HEK293T (cell line): ENCODE measurements at places on chromosomes 7 and 10.

DNA sequence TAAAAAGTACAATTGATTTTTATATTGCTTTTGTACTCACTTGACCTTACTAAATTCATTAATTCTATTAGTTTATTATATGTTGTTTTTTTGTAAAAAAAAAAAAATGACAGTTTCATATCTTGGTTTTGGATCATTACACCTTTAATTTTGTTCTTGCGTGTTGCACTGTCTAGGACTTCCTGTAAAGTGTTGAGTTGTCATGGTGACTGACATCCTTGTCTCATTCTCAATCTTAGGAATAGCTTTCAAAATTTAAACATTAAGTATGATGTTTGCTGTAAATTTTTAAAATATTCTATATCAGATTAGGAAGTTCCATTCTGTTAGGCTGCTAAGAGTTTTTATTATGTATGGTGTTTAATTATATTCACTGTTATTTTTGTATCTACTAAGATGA, 139.1 kb downstream of the ARHGAP12 start:
- DNase-seq = no peak

- DNase-seq = peak; percentile 90
Measured at GRCh38 chr10:132448248-132448731, 51.3 kb downstream of the PWWP2B start.

DNA sequence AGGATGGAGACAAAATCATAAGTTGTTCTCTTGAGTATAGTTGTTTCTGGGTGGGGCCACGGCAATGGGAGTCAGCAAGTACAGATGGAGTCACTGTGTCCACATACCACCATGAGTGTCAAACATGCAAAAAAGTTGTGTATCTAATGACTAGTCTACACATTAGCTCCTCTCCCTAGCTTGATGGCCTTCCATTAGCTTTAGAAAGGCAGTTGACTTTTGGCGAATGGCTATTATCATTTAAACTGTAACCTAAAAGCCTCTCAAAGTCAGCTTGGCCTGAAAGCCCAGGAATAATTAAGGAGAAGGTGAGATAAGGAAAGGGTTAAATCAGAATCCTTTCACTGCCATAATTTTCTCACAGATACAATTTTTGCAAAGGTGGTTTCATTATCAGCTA, 95.5 kb upstream of the MEOX2 start:
- DNase-seq = no peak

DNA sequence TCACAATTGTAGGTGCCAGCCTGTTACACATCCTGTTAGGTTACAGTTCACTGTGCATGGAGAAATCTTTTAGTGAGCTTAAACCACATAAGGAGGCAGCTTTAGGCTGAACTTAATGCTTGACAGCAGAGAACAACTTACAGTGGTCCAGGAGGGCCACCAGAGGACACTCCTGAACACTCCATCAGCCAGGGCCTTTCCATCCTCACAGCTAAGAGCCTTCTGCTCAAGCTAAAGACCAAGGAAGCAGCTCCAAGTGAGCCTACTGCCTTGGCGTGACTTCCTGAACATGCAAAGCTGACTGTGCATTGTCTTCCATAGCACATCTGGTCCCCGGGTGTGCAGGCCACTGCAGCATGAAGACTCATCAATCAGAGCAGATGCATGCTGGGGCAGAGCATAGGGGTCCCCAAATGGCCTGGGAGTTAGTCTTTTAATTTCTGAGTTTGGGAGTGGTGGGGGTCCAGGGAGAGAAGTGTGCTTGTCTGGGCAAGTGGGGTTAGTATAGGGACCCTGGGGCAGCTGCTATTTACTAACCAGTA, 105.0 kb downstream of the ZNF248 start:
- DNase-seq = no peak

DNA sequence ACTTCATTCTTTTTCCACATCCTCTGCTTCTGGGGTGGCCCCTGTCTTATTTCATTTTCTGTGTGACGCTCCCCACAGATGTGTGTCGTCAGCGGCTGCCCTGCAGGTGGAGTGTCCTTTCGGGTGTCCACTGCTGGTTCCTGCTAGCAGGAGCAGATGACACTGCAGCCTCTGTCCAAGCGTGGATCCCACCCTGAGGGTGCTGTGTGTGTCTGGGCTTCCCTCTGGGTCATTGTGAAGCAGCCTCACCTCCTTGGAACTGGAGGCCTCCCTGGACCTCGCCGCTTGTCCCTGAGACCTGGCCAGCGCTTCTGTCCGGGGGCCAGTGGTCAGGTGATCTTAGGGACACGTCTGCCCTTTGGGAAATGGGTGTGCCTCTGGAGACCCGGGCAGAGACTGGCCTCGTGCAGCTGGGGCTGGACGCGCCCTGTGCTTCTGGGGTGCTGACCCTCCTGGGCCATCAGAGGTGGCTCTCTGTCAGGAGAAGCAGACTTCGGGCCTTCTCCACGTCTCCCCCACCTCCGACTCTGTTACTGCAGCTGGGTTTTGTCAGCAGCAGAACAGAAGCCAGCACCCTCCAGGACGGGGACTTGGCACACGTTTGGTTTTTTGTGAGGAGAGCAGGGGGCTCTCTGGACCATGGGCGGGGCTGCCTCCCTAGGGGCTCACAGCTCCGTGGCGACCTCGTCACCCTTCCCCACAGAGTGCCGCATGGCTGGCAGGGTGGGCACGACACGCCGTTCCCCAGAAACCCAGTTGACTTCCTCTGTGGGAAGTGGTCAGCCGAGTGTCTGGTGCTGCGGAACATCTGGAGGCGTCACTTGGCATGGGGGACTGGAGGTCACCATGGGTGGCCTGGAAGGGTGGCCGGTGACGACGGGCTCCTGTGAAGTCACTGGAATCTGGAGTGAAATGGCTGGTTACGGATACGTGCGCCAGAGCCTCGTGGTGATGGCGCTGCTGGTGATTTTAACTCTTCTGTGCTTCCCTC, 48.4 kb downstream of the INPP5A start:
- DNase-seq = no peak

DNA sequence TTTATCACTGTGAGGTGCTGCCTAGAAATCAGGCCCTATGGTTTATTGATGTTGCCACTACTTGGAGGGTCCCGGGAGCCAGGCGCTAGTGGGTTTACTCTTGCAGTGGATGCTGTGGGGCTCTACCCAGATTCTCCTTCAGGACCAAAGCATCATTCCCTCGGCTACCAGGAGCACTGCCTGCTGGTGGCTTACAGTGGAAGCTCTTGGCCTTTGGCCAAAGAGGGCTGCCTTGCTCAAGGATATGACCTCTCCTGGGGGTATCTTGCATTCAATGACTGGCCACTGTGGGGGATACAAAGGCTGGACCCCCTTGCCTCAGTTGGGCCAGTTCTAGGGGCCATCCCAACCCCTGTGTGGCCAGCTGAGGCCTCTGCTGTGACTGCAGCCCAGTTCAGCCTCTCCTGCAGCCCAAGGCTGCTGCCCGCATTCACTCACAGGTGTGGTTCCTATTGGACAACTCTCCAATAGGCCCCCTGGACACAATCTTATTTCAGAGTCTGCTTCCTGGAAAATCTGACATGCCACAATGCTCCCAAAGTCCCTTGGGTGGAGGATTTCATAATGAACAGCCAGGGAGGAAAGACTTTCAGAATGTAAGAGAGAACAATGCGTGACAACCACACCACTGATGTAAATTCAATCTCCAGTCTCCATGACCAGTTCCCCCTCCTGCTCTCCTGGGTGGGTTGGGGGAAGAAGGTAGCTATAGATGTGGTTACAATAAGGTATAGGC, 196.3 kb downstream of the SNX10 start:
- DNase-seq = no peak

DNA sequence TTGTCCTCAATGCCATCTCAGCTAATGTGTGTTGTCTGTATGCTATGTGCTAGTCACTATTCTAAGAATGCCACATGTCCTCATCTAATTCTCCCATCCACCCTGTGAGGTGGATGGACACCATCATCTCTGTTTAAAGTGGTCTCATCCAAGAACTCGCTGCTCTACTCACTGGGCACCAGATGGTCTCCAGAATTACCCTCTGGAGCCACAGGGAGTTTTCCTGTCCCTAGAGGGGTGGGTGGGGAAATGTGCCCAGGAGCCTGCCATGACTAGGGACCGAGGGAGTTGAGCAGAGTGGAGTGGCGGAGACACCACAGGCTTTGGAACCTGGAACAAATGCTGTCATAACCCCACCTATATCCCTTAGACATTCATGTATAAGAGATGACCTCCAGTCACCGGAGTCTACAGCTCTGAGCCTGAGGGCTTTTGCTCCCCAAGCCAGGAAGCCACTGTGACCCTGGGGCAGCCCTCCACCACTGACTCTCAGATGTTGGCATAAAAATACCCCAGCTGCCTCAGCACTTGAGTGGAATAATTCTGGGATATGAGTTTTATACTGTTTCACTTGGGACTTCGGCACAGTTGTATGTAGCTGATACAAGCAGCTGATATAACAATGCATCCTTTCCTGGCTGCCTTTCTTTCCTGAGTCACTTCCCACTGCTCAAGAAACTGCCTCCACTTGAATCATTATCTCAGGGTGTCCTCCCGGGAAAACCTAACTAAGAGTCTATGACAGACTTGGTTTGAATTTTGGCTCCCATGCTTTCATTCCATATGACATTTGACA, 61.5 kb upstream of the RAPGEF5 start:
- DNase-seq = no peak

GRCh38 chr7:10677211-10677610, 296.5 kb upstream of the PHF14 start:
- DNase-seq = no peak

- DNase-seq = no peak
Measured at GRCh38 chr7:44184873-44185446, 4.3 kb downstream of the GCK start.

- no peak for DNase-seq
Measured at GRCh38 chr10:98078774-98079173, 48.4 kb upstream of the CRTAC1 start.

DNA sequence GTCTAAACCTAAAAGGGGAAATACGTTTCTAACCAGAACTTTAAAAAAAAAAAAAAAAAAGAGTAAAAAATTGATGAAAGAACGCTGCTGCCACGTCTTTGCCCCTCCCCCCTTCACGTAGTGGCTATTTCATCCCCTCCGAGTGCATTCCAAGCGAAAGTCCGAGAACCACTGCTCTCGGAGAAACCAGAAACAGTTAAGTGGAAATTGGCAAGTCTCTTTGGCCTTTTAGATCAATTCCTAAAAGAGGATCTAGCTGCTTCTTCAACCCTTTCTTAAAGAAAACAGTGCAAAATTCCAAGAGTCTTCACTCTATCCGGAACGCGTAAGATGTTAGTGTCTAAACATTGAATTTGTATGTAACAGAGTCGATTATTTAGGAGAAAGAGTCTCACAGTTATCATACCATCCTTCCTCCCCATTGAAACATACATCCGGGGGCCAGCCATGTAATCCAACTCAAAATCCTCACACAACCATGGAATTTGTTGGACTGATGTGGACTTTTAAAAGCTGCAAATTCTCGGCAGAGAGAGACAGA, 1.1 kb downstream of the P4HA1 start:
- peak; percentile 33 for DNase-seq

- no peak for DNase-seq
Measured at GRCh38 chr10:50577010-50577409, 46.7 kb downstream of the SGMS1 start.

- DNase-seq = no peak
Measured at GRCh38 chr7:96169439-96169838, 152.5 kb downstream of the SLC25A13 start.

DNA sequence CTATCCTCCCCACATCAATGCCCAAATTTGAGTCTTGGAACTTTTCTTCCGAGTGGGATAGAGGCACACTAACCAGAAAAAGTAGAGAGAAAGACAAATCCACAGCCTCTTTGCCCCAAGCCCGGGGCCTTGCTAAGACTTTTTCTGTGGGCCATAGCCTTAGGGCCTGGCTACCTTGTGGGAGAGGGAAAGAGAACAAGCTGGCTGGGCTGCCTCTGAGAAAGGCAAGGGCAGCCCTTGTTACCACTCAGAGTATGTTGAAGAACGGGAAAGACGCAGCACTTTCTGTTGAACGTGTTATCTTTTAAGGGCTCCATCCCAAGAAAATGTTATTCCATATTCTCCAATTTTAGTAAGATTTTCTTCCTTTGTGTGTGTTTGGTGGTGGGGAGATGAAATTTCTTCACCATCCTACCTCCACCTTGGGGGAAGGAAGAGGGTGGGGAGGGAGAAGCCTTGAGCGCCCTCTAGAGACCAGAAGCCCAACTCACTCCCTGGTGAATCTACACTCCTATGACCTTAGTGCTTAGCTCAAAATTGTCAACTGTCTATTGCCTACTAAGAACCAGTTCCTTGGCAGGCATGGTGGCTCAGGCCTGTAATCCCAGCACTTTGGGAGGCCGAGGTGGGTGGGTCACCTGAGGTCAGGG, 3.9 kb upstream of the NRF1 start:
- DNase-seq = peak; percentile 63

DNA sequence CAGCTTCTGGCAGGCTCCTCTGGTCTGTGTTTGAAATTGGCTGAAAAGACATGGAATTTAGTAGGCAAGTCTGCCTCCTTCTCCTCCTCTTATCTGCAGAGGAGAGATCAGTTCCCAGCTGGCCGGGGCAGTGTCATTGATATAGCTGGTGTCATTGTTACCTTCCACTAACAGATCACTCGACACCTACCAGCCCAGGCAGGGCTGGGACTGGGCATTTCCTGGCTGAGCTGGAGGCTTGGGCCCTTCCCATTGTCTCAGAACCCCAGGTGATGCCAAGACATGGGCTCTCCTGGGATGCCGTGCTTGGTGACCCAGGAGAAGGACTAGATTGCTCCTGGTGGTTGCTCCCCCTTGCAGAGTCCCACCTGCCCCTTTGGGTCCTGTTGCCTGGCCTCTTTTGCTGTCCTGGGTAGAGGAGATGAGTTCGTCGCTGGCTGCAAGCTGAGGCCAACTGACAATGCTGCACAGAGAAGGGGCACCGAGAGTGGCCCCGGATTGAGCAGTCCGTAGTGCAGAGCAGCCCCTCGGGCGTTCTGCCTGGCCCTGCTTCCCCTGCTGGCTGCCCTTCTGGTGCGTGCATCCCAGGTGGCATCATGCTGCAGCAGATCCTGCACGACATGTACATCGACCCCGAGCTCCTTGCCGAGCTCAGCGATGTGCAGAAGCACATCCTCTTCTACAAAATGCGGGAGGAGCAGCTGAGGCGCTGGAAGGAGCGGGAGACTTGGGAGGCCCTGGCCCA, at the start of gene SH2D4B:
Gene SH2D4B, plus strand, starts transcription at position 167 of the 745 bp plus-strand sequence. Its CDS starts 430 bp downstream, at position 597.
- DNase-seq = no peak

DNA sequence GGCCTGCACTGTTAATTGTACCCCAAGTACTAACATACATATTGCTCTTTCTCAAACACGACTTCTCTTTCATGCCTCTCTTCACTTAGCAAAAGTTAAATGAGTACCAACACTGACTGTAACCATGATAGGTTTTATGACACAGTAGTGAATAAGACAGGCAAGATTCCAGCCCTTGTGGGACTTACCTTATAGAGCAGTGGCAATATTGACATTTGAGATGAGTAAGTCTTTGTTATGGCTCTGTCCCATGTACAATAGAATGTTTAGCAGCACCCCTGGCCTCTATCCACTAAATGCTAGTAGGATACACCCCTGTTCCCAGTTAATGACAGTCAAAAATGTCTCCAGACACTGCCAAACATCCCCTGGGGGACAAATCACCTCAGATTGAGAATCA, 11.9 kb upstream of the COL1A2 start:
- no peak for DNase-seq

GRCh38 chr10:119871881-119872609, 598 bp downstream of the MCMBP start:
- DNase-seq = peak; percentile 46

- DNase-seq = peak; percentile 79
Measured at GRCh38 chr10:70925377-70926225, 37.2 kb upstream of the PCBD1 start.
